ENCODE measurements at places on chromosomes 1 and 21.

DNA sequence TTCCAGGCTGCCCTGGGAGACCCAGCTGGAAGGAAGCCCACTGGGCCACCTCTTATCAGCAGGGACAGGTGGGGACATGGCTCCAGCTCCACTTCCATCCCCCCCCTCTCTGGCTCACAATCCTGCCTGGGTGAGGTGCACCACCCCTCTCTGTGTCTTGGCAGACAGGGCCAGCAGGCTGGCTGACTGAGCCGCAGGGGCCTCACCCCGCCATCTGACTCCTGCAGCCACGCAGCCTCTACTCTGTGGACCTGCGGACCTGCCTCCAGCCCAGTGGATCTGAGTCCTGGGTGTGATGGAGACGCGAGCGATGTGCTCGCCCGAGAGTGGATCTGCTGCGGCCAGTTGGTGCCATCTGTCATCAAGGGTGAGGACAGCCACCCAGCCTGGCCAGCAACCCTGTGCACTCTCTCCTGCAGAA is 30.1 kb downstream of the RCC2 start:
- DNase-seq, result no peak

DNA sequence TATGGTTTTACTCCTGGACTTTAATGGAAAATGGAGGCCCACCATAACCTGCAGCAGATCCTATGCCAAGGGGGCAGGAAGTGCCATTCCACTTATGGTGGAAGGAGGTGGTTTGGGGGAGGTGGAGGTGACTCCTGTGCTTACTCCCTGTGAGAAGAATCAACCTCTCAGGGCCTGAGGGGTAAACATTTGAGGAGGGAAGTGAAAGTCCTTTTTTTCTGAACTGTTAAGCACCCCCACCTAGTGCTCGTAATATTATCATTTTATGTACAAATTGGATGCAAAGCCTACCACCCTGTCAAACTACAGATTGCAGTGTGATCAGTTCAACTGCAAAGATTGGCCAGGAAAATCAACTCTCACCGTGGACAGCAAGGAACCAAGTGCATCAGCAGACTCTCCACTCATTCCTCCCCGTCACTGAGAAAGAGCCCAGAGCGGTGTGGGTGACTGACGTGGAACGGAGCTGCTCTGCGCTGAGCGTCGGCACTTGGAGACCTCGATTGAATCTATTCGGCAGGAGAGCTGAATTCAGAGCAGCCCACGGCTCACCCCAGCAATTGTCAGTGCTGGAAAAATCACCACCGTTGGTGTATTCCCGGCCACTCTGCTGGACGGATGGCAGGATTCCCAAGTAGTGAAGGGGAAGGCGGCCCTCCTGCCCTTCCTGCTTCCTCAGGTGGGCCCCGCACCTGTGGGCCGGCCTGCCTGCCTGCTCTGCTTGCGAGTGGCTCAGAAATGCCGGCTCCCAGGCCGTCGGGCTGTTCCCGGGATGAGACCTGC is 46.8 kb upstream of the COX20 start:
- no peak for DNase-seq

DNA sequence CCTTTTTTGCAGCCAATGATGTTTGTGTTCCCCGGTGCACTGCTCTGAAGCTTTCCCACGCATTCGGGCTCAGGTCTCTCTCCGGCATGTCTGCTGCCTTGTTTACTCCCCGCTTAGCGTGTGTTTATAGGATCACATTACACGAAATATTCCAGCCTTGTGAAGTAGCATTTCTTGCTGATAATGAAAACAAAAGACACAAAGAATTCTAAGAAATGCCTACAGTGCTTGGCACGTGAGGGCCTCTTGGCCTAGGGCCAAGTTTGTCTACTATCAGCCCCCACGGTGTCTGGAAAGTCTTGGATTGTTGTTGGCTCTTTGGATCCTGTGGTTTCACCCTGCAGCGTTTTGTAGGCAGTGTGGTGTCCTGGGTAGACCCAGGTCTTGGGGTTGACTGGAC is 11.2 kb upstream of the GSTM4 start:
- no peak for DNase-seq

- no peak for DNase-seq
Measured at GRCh38 chr1:150545486-150546032, 3.6 kb upstream of the ADAMTSL4 start.

- no peak for DNase-seq
Measured at GRCh38 chr1:2468041-2468472, 8.0 kb upstream of the PLCH2 start.

DNA sequence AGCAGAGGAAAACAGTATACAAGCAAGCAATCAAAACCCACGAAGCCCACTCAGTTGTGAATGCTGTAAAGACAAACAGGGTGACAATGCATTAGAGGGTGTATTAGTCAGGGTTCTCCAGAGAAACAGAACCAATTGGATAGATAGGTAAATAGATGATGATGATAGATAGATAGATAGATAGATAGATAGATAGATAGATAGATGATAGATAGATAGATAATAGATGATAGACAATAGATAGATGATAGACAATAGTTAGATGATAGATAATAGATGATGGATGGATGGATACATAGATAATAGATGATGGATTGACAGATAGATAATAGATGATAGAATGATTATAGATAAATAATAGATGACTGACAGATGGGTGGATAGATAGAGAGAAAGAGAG is 48.3 kb downstream of the LRRC38 start:
- DNase-seq, result no peak

- no peak for DNase-seq
Measured at GRCh38 chr1:165371588-165372225, 15.2 kb upstream of the LMX1A start.

- no peak for DNase-seq
Measured at GRCh38 chr1:199778324-199778955, 249.1 kb upstream of the NR5A2 start.

GRCh38 chr1:29195881-29196291 is 14.2 kb upstream of the SRSF4 start:
- DNase-seq, result no peak

DNA sequence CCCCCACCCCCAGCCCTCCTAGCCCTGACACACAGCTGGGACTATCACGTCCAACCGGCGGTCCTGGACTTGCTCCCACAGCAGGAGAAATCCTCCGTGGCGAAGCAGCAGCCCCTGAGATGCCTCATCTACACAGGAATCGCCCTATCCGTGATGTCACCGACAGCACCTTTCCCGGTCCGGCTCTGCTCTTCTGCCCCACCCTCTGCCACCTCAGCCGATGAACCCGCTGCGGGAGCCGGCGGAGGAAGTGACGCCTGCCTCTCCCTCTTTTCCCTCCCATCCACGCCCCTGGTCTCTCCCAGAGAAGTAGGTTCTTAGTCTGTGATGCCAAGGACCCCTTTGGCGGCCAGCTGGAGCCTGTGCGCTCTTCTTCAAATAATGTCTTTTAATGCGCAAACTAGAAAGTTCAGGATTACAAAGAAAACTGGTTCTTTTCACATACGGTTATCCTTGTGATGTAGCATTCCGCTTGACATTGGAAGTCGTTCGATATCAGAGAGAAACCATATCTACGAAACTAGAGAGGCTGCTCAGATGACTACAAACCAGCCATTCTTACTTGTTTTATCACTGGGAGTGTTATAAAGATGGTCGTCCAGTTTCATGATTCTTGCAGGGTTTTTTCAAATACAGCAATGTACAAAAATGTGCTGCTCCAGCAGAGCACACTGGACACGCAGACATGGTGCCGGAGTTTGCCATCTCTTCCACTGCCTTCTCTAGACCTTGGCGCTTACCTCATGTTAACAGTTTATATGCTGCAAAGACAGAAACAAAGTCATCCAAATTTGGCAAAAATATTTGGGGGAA is 120.3 kb downstream of the PPIAL4G start:
- peak; percentile 41 for DNase-seq

DNA sequence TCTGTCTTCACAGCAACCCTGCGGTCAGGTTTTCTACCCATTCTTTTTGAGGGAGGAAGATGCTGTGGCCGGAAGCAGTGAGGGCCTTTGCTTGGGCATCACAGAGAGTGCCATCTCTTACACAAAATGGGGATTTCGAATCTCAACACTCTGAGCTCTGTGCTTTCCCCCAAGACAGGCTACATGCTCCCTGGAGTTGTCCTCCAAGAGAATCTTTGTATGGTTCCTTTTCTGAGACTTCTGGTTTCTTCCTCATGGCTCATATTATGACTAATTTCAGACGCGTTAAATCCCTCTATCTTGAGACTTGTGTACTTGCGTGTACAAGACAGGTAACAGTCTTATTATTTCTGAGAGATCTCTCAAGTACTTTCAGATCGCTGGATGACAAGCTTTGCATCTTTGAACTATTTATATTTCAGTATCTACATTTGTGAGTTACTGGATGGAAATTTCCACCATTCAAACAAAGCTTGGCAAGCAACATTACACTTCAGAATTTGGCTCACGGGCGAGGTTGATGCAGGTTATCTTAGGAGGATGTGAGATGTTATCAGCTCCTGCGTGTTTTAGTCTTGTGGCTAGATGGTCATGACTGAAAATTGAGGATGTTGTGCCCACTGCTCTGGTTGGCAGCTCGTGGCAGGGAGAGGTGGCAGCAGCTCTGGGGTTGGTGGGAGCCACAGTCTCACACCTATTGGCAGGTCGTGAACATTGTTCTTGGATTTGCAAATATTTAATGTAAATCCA is 19.4 kb downstream of the ABCG1 start:
- DNase-seq, result peak; percentile 56

DNA sequence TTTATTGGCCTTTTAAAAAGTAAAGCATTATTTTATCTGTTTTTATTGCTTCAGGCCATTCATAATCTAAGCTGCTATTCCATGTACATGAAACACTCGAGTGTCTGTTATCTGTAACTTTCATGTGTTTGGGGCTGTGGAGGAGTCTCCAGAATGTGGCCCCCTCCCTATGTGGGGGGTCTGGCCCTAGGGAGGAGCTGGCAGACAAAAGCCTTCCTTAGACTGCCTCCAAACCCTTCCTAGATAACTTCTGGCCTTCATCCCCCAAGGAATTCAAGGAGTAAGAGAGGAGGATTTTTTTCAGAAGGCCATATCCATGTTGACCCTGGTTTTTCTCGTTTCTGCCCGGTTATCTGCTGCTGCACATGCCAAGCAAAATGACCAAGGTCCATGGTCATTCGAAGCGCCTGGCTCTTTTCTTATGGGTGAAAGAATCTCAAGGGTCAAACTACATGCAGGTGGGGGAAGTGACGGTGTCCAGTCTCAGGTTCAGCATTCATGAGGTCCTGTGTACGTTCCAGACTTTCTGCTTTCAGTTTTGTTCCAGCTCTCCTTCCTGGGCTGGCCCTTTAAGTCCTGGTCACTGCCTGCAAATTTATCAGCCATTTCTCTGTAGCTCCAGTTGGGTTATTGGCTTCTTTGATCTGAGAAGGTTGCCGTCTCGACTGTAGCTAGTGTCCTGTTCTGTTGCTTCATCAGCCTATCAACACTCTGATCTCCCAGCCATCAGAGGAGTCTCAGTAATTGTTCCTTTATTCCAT is 8.3 kb downstream of the TENT5C start:
- no peak for DNase-seq

DNA sequence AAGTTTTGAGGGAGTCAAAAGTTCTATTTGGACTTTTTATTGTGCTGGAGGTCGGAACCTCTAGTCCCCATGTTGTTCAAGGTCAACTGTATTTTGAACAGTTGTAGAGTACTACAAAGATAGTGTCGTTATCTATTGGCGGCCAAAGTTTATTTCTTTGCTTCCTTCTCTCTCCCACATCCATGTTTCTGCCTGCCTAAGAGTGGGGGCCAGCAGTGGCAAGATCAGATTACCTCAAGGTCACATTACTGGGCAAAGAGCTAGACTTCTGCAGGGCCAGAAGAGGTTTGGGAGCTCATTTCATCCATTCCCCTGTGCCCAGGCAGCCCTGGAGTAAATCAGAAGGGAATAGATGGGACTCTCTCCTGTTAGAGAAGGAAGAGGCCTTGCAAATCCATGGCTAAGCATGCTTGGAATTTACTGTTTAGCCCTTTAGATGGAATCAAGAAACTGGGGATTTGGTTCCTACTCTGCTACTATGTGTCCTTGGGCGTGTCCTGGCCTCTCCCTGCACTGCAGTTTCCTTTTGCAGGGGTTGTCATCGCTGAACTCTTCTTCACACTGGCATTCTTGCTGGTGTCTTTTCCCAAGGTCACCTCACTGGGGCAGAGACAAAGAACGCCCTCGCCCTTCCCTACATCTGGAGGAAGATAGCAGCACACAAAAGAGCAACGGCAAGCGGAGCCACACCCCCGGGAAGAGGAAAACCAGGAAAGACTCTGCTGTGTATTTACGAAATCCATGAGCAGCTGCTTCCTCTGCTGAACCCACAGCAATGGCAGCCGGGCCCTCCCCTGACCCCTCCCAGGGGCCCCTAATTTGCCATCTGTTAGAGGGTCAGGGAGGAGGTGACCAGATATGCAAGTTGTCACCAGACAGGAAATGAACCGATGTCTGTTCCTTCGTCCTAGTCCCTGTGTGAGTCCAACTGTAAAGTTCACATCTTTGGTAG is 73.3 kb downstream of the PLPP3 start:
- no peak for DNase-seq

- DNase-seq, result no peak
Measured at GRCh38 chr1:10680487-10680886, 116.0 kb downstream of the CASZ1 start.

DNA sequence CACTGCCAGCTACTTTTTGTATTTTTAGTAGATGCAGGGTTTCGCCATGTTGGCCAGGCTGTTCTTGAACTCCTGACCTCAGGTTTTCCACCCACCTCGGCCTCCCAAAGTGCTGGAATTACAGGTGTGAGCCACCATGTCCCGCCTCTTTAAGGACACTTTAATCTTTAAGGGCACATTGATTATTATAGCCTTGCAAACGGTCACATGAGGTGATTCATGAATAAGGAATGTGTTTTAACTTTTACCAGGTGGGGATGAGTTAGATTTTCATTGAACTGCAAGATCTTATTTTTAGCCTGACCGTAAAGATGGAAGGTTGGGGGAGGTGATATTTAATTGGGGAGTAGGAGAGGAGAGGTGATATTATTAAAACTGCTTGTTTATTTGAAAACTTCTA is 61.9 kb downstream of the TBCE start:
- DNase-seq, result no peak

- DNase-seq, result no peak
Measured at GRCh38 chr1:200838676-200839445, 33.9 kb upstream of the GPR25 start.

GRCh38 chr1:36133484-36133883 is 8.5 kb upstream of the COL8A2 start:
- DNase-seq, result no peak

GRCh38 chr1:156479093-156480015 is 21.2 kb downstream of the MEF2D start:
- no peak for DNase-seq

- no peak for DNase-seq
Measured at GRCh38 chr1:26856181-26856580, 6.8 kb upstream of the SFN start.

DNA sequence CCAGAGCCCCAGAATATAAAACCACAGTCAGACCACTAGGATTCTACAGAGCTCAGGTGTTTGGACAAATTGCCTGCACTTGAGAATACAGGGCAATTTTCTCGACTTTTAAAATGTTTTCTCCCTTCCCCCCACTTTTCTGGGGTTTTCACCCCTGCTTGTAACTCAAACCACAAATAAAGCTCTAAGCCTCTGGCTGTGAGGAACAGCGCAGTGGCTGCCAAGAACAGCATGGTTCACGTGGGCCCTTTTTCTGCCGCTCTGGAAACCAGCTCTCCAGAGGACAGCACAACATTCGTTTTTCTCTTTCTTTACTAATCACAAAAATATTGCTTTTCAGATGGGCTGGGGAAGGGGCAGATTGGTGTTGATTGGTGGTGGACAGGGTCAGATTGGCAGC is 102.2 kb upstream of the JUN start:
- no peak for DNase-seq

All from activated CD4-positive, alpha-beta T cell treated with anti-CD3 and anti-CD28 coated beads, Interleukin-2, amount 50 U/mL, for 16 hours (primary cell).